ENCODE measurements at places on chromosomes 4 and X.

- peak; percentile 66 for DNase-seq
Observed at GRCh38 chr4:184417802-184418511, 56.4 kb downstream of the IRF2 start.

DNA sequence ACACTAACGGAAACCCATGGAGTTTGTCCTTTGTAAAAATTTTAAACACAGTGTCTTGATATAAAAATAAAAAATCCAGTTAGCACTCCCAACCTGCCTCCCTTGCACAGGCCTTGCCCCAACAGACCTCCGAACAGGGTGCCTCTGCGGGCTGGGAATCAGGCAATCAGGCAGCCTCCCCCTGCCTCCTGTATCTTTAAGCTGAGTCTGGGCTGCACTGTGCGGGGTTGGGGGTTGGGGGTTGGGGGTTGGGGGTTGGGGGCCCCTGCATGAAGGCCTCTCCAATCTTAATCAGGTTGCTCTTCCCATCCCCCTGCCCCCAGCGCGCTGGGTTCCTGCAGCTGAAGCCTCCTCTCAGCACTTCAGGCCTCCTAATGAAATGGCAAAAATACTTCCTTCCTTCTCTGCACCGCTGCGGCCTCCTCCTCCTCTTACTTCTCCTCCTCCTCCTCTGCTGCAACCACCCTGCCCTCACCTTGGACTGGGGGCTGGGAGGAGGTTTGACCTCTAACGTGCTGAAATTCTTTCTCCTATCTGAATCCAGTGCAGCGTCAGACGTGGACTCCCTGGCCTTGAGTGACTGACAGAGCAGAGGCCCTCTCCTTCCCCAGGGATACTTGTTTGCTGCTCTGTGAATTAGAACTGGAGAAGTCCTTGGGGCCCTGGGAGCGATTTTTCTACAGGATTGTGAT is 26.6 kb downstream of the NLGN3 start:
- DNase-seq: no peak

GRCh38 chr4:91829531-91829930 is 474.2 kb upstream of the GRID2 start:
- no peak for DNase-seq

DNA sequence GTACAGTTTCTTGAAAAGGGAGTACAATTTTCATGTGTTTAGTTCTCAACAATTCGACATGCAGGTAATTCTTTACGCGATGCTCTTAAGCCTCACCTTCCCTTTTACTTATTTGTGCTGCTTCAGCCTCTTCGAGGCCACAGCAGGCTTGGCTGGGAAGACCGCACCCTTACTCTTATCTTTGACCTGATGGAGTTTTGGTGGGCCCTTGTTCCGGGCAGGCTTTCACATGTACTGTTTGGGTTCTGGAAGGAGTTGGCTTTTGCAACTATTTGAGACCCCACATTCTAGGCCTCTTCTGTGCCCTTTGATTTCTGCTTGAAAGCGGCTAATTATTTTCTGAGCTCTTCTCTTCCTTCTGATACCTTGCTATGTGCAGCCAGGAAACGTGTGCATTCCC is 60.2 kb downstream of the FAM193A start:
- DNase-seq: no peak

DNA sequence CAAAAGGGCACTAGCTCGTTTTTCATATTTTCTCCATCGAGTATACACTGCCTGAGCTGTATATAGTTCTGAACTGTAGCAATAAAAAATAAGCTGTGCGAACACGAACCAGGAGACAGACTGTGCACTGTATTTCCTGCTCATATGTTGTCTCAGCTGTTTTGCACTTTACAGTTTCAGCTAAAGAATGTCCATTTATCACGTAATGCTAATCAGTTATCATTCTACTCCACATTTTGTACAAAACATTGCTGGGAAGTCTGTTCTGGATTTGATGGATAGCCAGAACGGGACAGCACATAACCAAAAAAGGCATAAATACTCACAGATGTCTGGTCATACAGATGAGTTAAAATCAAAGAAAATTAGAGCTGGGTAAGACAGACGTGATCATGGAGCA is 315.5 kb upstream of the ADGRL3 start:
- no peak for DNase-seq

DNA sequence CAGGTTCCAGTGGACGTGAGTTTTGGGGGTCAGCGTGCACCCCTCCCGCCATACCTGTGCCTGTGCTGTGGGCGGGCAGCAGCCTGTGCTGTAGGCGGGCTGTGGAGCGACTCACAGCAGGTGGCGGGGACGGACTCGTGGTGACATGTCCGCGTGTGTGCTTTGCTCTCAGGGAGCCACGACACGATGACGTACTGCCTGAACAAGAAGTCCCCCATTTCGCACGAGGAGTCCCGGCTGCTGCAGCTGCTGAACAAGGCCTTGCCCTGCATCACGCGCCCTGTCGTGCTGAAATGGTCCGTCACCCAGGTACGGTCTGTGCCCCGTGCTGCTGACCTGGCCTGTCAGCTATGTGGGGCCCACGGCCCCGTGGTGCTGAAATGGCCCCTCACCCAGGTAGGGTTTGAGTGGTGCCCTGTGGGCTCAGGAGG is 7.4 kb downstream of the PLCXD1 start:
- DNase-seq: no peak

DNA sequence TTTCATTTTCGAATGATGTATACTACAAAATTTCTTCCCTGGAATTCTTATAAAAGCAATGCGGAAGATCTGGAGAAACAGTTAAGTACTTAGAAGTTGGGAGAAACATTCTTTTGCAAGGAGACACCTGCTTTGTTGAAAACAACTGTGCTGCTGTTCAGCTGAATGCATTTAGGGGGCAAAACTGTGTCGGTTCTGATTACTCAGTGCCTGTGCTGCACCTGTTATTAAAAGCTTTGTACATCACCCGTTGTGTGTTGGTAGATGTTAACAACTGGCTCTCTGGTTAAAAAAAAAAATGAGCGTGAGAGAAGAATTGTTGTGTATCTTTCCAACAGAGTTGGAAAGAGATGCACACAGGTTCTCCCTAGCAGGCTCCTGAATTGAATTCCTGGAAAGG is 184.1 kb upstream of the HHIP start:
- DNase-seq: no peak

Data from HS-5 (cell line).